ENCODE measurements at places on chromosomes 4 and X.

- DNase-seq: no peak
These were observed 40.8 kb upstream of the CLDN24 start for GRCh38 chr4:183362916-183363542.

- no peak for DNase-seq
These were observed 680.1 kb upstream of the GRIA3 start for GRCh38 chrX:122504026-122504425.

DNA sequence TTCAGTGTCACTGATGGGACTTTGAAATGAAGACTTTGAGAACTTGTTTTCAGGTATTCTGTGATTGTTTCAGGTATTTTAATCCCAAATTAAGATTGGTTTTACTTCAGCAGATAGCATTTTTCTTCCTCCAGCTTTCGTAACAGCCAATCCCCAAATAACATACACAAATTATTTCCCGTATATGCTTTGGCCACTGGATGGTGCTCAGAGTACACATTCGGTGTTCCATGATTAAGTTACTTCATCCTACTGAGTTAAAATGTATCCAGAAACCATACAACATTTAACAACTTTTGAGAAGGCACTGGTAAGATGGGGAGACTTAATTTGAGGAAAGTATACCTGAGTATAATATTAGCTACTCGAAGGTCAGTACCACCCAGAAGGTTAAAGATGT, 233.4 kb upstream of the FAM47A start:
- DNase-seq: no peak

- DNase-seq: no peak
These were observed 41.9 kb downstream of the HELQ start for GRCh38 chr4:83413676-83414075.

GRCh38 chrX:106177982-106178321, 9.8 kb downstream of the PWWP3B start:
- DNase-seq: no peak

DNA sequence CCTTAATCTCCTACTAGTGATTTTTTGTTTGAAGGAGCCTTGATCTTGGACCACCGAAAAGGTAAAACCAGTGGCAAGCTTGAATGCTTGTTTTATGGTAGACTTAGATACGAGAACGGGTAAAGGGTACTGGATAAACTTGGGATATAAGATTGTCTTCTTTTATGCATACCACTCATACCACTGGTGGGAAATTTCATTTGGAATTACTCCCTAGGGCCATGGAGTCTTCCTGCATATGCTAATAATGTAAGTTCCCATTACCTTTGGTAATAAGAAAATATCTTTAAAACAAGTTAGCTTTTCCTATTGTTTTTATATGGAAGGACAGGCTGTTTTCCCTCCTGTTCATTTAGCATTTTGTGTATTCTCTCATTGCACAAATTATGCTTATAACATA, 11.7 kb downstream of the SMARCAD1 start:
- no peak for DNase-seq

- no peak for DNase-seq
These were observed 101.5 kb downstream of the DHX15 start for GRCh38 chr4:24482871-24483270.

GRCh38 chr4:81963763-81964020, 410.1 kb downstream of the HNRNPD start:
- no peak for DNase-seq

- no peak for DNase-seq
These were observed 13.3 kb upstream of the CENPU start for GRCh38 chr4:184747034-184747830.

DNA sequence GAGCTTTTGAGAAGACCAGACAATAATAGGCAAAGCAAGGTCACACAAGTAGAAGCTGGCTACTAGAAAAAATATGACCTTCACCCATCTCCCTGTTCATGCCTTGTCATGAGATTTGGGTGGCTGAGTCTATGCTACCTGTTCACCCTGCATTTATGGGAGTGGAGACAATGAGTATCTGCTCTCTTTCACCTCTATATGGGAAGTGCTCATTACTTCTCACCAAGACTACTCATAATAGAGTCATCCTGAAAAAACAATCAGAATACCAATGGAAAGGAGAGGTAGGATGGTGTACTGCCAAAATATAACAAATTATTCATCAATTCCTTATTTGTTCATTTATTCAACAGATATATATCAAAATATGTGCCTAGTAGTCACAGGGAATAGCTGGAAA, 921.8 kb upstream of the INTU start:
- DNase-seq: no peak

GRCh38 chrX:96006281-96006680, 678.4 kb upstream of the DIAPH2 start:
- DNase-seq: no peak

DNA sequence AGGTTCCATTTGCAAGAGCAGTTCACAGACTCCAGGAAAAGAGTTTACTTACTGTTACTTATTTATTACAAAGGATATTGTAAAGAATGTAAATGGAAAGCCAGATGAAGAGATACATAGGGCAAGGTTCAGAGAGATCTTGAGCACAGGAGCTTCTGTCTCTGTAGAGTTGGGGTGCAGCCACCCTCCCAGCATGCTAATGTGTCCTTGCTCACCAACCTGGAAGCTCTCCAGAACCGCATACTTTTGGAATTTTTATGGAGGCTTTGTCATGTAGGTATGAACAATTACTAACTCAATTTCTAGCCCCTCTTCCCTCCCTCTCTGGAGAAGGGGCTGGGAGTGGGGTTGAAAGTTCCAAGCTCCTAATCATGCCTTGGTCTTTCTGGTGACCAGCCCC, 857.2 kb downstream of the RPA4 start:
- no peak for DNase-seq

DNA sequence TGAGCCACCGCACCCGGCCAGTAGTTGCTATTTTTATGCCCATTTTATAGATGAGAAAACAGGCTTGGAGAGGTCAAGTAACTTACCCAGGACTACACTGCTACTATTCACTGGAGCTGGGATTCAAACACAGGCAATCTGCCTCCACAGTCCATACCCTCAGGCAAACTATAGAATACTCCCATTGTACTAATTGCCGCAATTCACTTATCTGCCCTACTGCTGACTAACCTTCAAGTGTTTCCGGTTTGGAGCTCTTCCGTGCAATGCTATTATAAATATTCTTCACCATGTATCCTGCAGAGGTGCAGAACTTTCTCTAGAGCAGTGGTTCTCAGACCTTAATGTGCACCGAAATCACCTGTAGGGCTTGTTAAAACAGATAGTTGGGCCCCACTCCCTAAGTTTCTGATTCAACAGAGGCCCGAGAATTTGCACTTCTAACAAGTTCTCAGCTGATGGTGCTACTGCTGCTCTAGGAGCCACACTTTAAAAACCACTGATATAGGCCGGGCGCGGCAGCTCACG, 1.9 kb upstream of the G3BP2 start:
- DNase-seq: no peak

GRCh38 chr4:130074096-130074495, 978.1 kb downstream of the C4orf33 start:
- no peak for DNase-seq

DNA sequence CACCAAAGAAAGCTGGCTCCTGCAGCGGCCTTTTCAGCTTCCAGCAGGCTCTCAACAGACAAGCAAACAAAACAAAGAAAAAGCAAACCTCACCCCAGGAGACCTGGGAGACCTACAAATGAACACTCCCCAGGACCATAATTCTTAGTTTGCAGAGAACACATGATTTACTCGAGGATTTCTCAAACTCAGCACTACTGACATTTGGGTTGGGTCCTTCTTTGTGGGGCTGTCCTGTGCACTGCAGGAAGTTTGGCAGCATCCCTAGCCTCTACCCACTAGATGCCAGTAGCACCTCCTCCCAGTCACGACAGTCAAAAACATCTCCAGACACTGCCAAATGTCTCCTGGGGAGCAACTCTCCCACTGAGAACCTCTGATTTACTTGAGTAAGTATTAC, 21.9 kb downstream of the APOO start:
- DNase-seq: no peak

DNA sequence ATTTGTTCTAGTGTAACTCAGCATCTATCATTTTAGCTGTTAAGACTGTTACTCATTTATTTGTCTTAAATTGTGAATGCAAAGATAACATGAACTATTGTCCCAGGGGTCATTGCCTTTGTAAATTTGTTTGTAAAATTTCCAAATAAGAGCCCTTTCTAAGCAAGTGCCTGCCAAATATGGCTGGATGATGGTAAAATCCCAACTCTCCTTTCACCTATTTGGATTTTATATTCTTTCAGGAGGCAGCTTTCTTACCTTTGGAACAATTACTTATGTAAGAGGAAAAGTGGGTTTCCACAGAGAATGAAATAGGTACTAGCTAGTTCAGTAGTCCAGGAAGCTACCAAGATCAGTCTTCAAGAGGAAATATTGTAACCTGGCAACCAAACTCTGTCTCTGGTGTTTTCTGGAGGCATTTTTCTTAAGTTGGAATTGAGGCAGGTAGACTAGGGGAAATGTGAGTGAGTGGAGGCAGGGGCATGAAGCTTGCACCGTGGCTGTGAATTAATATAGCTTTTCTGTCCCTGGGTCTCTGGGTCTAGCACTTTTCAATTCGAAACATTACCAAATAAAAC, 363.0 kb upstream of the ZCCHC13 start:
- no peak for DNase-seq

- no peak for DNase-seq
These were observed 140.1 kb upstream of the TTC29 start for GRCh38 chr4:147085781-147086180.

DNA sequence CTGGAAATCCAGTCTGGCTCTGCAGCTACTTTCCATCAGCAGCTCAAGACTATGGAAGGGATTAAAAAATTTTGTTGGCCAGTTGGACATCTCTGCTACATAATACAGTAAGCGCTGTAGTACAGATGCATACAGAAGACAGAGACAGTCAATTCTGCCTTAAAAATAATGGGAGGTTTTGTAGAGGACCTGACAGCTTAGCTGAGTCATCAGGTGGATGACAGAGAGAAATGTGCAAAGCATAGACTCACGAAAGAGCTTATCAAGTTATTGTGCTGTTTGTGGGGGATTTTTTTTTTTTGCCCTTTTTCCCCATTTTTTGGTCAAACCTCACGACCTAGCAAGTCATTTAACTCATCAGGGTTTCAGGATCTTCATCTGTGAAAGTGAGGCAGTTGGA, 149.0 kb upstream of the SCML1 start:
- no peak for DNase-seq

DNA sequence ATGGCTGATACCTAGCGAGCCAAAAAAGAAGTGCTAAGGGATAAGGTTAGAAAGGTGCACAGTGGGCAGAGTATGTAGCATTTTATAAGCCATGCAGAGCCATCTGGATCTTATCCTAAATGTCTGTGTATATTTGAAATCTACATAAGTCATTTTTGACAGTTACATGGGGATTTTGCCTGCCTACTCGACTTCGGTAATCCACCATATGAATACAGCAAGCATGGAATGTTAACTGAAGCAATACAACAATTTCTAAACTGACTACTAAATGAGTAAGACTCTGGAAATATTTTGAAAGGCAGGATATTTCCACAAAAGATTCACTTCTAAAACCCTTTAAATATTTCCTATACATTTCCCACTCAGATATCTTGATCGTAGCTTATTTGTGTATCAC, 122.5 kb downstream of the KCNIP4 start:
- DNase-seq: no peak

Measured in CD4-positive, alpha-beta T cell treated with Interleukin-12 subunit alpha and Interleukin-12 subunit beta, for 1 hour (primary cell).